Astrocyte (in vitro differentiated cells and primary cell): ENCODE measurements at places on chromosomes 2 and 18.

- peaks cover 62% of the 10 kb centered on the region for H3K4me1 ChIP-seq
- H3K27me3 ChIP-seq = no peaks in the 10 kb centered on the region
- H3K4me3 ChIP-seq = no peak overlapping the region
Observed at GRCh38 chr2:36459725-36460137, 104.2 kb downstream of the CRIM1 start.

GRCh38 chr2:120775801-120776589 is 40.3 kb downstream of the GLI2 start:
- H3K4me1 ChIP-seq = peaks cover 55% of the 10 kb centered on the region
- H3K36me3 ChIP-seq = no peaks in the 10 kb centered on the region
- H3K27ac ChIP-seq = no peak overlapping the region
- H3K4me3 ChIP-seq = no peak overlapping the region
- no peak for DNase-seq

DNA sequence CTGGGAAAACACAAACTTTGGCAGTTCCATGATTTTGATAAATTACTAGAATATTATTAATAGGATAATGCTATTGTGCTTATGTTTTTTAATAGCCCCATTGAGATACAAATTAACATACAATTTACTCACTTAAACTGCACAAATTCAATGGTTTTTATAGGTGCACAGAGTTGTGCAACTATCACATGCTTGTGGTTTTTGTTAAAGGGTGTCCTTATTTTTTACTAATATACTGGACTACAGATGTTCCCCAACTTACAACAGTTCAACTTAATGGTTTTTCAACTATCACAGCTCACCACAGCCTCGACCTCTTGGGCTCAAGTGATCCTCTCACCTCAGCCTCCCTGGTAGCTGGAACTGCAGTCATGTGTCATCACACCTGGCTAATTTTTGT is 76.6 kb downstream of the OSBPL1A start:
- no peaks in the 10 kb centered on the region for H3K4me1 ChIP-seq
- DNase-seq = no peak
- H3K36me3 ChIP-seq = no peaks in the 10 kb centered on the region
- no peak overlapping the region for H3K27ac ChIP-seq
- H3K4me3 ChIP-seq = no peak overlapping the region
- H3K27me3 ChIP-seq = no peaks in the 10 kb centered on the region

DNA sequence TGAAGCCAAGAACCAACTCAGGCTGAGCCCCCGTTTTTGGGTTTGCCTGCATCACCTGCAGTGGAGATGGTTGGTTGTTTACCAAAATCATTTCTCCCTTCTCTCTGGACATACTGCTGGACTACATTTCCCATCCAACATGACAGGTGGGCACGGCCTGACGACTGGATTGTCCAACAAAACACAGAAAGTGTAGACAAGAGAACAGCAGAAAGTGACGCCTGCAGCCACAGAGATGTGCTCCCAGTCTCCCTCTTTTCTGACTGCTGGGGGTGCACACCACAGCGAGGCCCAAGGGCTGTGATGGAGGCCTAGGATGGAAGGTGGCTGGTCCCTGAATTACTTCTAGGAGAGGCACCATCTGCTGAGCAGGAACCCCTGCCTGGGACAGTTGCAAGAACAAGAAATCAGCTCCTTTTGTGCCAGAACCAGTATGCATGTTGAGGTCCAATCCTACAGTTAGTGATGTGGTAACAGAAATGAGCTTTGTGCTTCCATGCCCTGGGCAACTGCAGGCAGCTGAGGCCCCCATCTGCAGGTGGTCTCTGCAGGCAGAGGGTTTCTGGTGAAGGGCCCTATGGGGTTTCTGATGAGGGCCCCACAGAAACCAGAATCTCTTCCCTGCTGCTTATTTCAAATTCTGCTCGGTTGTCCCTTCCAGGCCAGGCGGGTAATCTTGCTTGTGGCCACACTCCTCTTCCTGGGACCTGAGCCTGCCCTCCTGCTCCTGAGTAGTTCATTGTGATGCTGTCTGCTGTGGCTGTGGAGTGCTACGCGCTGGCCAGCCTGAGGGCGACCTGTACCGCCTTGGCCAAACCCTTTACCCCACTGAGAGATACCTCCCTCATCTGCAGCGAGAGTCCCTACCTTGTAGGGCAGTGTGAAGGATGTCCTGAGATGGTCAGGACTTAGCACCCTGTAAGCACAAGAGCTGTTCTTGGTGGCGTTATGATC is 168.3 kb downstream of the ASB1 start:
- no peak overlapping the region for H3K4me3 ChIP-seq
- H3K36me3 ChIP-seq = no peaks in the 10 kb centered on the region
- DNase-seq = no peak
- H3K27me3 ChIP-seq = peaks cover 2% of the 10 kb centered on the region
- no peak overlapping the region for H3K27ac ChIP-seq

GRCh38 chr2:143026411-143027054 is 102.7 kb upstream of the ARHGAP15 start:
- no peak overlapping the region for H3K27ac ChIP-seq
- no peaks in the 10 kb centered on the region for H3K4me1 ChIP-seq
- H3K27me3 ChIP-seq = no peaks in the 10 kb centered on the region
- peak overlapping the region; percentile 21 for H3K4me3 ChIP-seq

GRCh38 chr2:57720728-57721627 is 325.6 kb upstream of the VRK2 start:
- H3K27ac ChIP-seq = peak overlapping the region; percentile 77
- peaks cover 10% of the 10 kb centered on the region for H3K4me1 ChIP-seq
- DNase-seq = peak; percentile 67
- H3K4me3 ChIP-seq = peak overlapping the region; percentile 40

DNA sequence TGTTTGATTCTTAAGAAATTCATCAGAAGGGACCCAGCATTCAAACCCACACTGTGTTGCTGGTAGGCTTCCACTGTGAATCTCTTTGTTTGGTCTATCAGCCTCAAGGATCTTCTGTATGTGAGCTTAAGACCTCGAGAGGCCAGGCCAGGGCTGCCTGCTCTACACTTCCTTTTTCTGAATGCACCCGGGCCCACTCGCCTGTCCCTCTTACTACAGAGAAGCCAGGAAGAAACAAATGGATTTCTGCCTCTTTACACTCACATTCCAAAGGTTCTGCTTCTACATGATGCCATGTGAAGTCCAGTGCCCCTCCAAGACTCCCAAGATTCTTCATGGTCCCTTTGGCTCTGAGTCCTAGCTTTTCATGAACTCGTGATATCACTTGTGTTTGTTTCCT is 25.4 kb upstream of the MRPL19 start:
- no peak for DNase-seq
- no peaks in the 10 kb centered on the region for H3K36me3 ChIP-seq
- no peak overlapping the region for H3K4me3 ChIP-seq
- H3K27me3 ChIP-seq = no peaks in the 10 kb centered on the region

DNA sequence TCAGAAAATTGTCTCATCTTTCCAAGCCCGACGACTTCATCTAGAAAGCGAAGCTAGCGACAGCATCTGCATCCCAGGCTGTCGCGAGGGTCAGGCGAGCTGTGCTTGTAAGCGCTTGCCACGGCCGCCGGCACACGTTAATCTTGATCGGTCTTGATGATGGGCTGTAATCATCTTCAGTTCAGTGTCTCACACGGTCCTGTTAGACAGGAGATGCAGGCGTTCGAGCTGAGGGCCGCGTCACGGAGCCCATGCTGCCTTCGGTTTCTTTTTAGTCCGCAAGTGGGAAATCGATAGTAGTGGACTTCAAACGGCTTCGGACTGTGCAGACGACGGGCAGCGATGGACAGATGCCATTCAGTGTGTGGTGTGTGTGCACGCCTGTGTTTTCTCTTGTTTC is 43.6 kb downstream of the ADI1 start:
- no peak overlapping the region for H3K27ac ChIP-seq
- peaks cover 10% of the 10 kb centered on the region for H3K36me3 ChIP-seq

DNA sequence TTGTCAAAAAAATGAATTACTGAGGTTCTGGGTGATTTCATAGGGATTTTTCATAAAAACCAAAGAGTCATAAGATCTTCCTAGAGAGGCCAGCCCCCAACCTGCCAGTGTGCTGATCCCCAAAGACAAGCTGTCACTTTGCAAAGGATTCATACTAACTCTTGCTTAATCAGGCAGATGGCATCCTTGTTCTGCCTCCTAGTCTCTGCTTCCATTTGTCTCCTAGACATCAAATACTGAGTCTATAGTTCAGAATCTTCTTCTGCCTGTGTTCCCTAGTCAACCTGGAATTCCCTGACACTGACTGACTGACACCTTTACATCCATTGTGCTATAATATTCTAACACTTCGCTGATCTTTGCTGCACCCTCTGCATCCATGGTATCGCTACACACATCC is 84.9 kb downstream of the SLC8A1 start:
- peaks cover 50% of the 10 kb centered on the region for H3K4me1 ChIP-seq
- H3K27ac ChIP-seq = peak overlapping the region; percentile 56
- no peak for DNase-seq
- no peaks in the 10 kb centered on the region for H3K36me3 ChIP-seq
- no peaks in the 10 kb centered on the region for H3K27me3 ChIP-seq

DNA sequence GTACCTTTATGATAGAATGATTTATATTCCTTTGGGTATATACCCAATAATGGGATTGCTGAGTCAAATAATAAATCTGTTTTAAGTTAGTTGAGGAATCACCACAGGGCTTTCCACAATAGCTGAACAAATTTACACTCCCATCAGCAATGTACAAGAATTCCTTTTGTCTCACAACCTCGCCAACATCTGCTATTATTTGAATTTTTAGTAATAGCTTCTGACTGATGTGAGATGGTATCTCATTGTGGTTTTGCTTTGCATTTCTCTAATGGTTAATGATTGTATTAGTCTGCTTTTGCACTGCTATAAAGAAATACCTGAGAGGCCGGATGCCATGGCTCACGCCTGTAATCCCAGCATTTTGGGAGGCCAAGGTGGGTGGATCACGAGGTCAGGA is 1387.6 kb upstream of the ACVR2A start:
- no peaks in the 10 kb centered on the region for H3K36me3 ChIP-seq
- H3K4me3 ChIP-seq = no peak overlapping the region
- no peaks in the 10 kb centered on the region for H3K4me1 ChIP-seq
- H3K27ac ChIP-seq = no peak overlapping the region

- H3K36me3 ChIP-seq = no peaks in the 10 kb centered on the region
- H3K4me1 ChIP-seq = no peaks in the 10 kb centered on the region
- H3K27ac ChIP-seq = no peak overlapping the region
- H3K4me3 ChIP-seq = no peak overlapping the region
- DNase-seq = no peak
Observed at GRCh38 chr18:41150316-41150715, 804.7 kb upstream of the PIK3C3 start.

DNA sequence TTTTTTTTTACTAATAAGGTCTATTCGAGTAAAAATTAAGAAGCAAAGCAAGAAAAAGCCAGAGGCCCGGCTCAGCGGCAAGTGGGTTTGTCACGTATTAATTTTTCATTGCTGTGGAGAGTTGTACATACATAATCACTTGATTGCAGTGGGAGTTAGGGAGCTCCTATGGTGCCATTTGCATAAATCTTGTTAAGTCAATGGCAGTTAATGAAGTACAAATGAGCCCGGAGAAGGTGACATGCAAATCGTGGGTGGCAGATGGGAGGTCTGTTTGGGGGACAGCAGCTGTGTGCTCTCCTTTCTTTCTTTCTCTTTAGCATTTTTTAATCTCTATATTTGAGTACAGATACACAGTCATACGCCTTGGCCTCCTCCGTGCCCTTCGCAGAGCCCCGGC is 317.0 kb downstream of the AGAP1 start:
- no peaks in the 10 kb centered on the region for H3K27me3 ChIP-seq
- no peak for DNase-seq
- H3K27ac ChIP-seq = no peak overlapping the region
- no peaks in the 10 kb centered on the region for H3K36me3 ChIP-seq

- H3K27ac ChIP-seq = no peak overlapping the region
- no peaks in the 10 kb centered on the region for H3K4me1 ChIP-seq
- H3K36me3 ChIP-seq = no peaks in the 10 kb centered on the region
- DNase-seq = no peak
- no peak overlapping the region for H3K4me3 ChIP-seq
Observed at GRCh38 chr2:220166616-220167015, 539.2 kb downstream of the SLC4A3 start.

GRCh38 chr2:47785986-47786385 is 3.0 kb downstream of the MSH6 start:
- H3K4me1 ChIP-seq = peaks cover 8% of the 10 kb centered on the region
- H3K36me3 ChIP-seq = no peaks in the 10 kb centered on the region
- DNase-seq = no peak

- H3K27me3 ChIP-seq = no peaks in the 10 kb centered on the region
- DNase-seq = no peak
- H3K27ac ChIP-seq = no peak overlapping the region
- no peaks in the 10 kb centered on the region for H3K36me3 ChIP-seq
Observed at GRCh38 chr18:50447102-50447741, 72.4 kb downstream of the SKA1 start.

- H3K4me3 ChIP-seq = no peak overlapping the region
- H3K27ac ChIP-seq = no peak overlapping the region
- H3K36me3 ChIP-seq = no peaks in the 10 kb centered on the region
- no peaks in the 10 kb centered on the region for H3K27me3 ChIP-seq
Observed at GRCh38 chr2:241107031-241107783, 5.1 kb upstream of the MTERF4 start.

GRCh38 chr2:486371-486770 is 190.8 kb downstream of the TMEM18 start:
- H3K4me1 ChIP-seq = no peaks in the 10 kb centered on the region
- no peak overlapping the region for H3K4me3 ChIP-seq
- no peak for DNase-seq
- no peak overlapping the region for H3K27ac ChIP-seq

GRCh38 chr2:197786010-197786877 is 1.1 kb upstream of the BOLL start:
- peaks cover 16% of the 10 kb centered on the region for H3K27me3 ChIP-seq
- H3K4me3 ChIP-seq = peak overlapping the region; percentile 40
- H3K4me1 ChIP-seq = no peaks in the 10 kb centered on the region
- no peak overlapping the region for H3K27ac ChIP-seq
- no peak for DNase-seq
- H3K36me3 ChIP-seq = no peaks in the 10 kb centered on the region

DNA sequence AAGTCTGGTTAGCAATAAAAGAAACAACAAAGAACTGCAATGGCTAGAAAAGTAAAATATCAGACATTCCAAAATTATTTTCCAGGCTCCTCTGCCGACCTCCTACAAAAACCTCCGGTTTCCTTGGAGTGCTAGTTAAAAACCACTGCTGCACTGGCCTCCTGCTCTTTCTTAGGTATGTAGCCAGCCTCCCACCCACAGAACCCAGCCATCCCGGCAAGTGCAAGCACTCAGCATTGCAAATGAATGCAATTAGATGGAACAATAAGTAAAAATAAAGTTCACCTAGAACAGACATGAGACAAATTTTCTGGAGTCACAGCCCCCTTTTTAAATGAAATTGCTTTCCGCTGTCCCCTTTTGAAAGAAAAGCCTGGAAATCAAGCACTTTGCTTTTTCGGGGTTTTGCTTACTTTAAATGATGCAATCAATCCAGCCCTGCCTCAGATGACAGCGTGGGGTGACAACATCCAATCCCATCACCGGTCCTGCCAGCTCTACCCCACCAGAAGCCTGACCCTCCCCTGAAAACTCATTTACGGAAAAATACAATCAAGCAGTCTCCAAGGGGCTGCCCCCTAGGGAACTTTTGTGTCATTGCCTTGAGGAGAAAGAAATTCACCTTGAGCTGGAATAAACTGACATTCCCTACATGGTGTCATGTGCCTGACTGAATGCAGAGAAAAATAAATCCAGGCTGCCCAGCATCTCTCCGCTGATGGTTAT is 199.8 kb downstream of the EPHA4 start:
- DNase-seq = peak; percentile 18
- no peaks in the 10 kb centered on the region for H3K36me3 ChIP-seq
- no peaks in the 10 kb centered on the region for H3K27me3 ChIP-seq
- H3K4me1 ChIP-seq = no peaks in the 10 kb centered on the region
- H3K27ac ChIP-seq = no peak overlapping the region

- H3K4me1 ChIP-seq = no peaks in the 10 kb centered on the region
- H3K4me3 ChIP-seq = no peak overlapping the region
- no peak overlapping the region for H3K27ac ChIP-seq
- DNase-seq = no peak
Observed at GRCh38 chr18:2312440-2312839, 258.9 kb downstream of the METTL4 start.
